ENCODE measurements at places on chromosomes 16 and 17. TPM values are rescaled to one million over a fixed set of nuclear protein-coding genes. Genes with fewer than 3 reads are reported as not detected.

Gene RUNDC3A
- total RNA-seq, result 0.60 TPM

Gene MYCBPAP
- total RNA-seq, result 0.46 TPM

Gene ZP2
- not detected for total RNA-seq

Gene DHX38
- total RNA-seq, result 59.3 TPM

Gene NLRC3
- not detected for total RNA-seq

Gene TBC1D3C
- total RNA-seq, result not detected

Gene CDH13
- 30.7 TPM for total RNA-seq

Gene MXRA7
- 187 TPM for total RNA-seq

Gene CCL1
- total RNA-seq, result not detected

Gene ZNF500
- 22.8 TPM for total RNA-seq

Gene MAP2K4
- total RNA-seq, result 28.5 TPM

Gene SOST
- not detected for total RNA-seq

Gene DNAH3
- total RNA-seq, result not detected

Gene TEDC2
- 6.7 TPM for total RNA-seq

Gene PSME3
- total RNA-seq, result 111 TPM

Gene TAT
- total RNA-seq, result not detected

Gene CLEC18A
- total RNA-seq, result 1.1 TPM

Gene ETV4
- total RNA-seq, result 6.5 TPM

Gene KRT12
- total RNA-seq, result not detected

Gene NDEL1
- total RNA-seq, result 74.2 TPM

Gene LYRM9
- 12.6 TPM for total RNA-seq

Gene GJC1
- total RNA-seq, result 40.6 TPM

Gene PRR35
- total RNA-seq, result not detected

Gene C17orf100
- total RNA-seq, result 3.1 TPM

Gene MAF
- 70.3 TPM for total RNA-seq

Gene PRSS36
- total RNA-seq, result 0.76 TPM

Gene TEX19
- total RNA-seq, result not detected

Gene GRIN2A
- total RNA-seq, result not detected

Gene C16orf46
- total RNA-seq, result 1.5 TPM

Gene EVPL
- not detected for total RNA-seq

Gene CA10
- not detected for total RNA-seq

Gene NPIPB2
- total RNA-seq, result 19.7 TPM

Gene KRTAP1-5
- total RNA-seq, result not detected

Gene ARHGAP27
- total RNA-seq, result 0.99 TPM

Gene MPV17L
- total RNA-seq, result 1.3 TPM

Gene CCL4L2
- not detected for total RNA-seq

Gene NUDT7
- 3.2 TPM for total RNA-seq

Gene ZNRF1
- 30.9 TPM for total RNA-seq

Gene FAM171A2
- total RNA-seq, result 26.9 TPM

Gene PHOSPHO1
- total RNA-seq, result not detected

Gene POLR2C
- 47.8 TPM for total RNA-seq

Gene HOXB7
- total RNA-seq, result not detected

Gene ABCC12
- total RNA-seq, result not detected

Gene CCDC78
- 3.1 TPM for total RNA-seq

Gene NMRAL1
- 55.0 TPM for total RNA-seq

Gene PRSS21
- not detected for total RNA-seq

Gene CIBAR2
- total RNA-seq, result not detected

Gene KIF19
- total RNA-seq, result not detected

Gene HOXB5
- not detected for total RNA-seq

Gene CTCF
- 47.4 TPM for total RNA-seq

Gene INTS2
- 11.2 TPM for total RNA-seq

Gene PRAC2
- not detected for total RNA-seq

Gene SDR42E1
- total RNA-seq, result not detected

Gene TPSD1
- not detected for total RNA-seq

Gene SRCIN1
- total RNA-seq, result not detected

Gene SCGB1C2
- total RNA-seq, result not detected

Gene TOX3
- total RNA-seq, result 0.86 TPM

Gene KRT39
- not detected for total RNA-seq

Gene PRDM7
- not detected for total RNA-seq

Measured in osteocyte (in vitro differentiated cells).